ENCODE measurements at places on chromosomes 6 and 20. TPM values are rescaled to one million over a fixed set of nuclear protein-coding genes. Genes with fewer than 3 reads are reported as not detected.

DNA sequence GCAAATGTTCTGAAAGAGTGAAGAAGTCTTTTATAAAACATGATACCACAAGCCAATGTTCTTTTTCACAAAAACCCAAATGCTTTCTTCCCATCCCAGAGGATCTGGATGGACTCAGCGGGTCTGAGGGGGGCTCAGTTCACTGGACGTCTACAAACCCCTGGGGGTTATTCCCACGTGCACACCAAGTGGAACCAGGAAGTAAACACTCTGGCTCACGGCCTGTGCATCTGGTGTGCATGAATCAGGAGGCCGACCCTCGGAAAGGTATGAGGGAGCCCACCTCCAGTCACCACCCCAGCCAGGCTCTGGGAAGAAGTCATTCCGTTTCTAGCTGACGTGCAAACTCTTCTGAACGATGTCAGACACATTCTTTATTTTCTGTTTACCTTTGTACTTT, 252.2 kb downstream of the DLL1 start:
- no peaks in the 10 kb centered on the region for H3K4me1 ChIP-seq
- no peak for DNase-seq
- H3K27me3 ChIP-seq, result no peaks in the 10 kb centered on the region

Gene VPS16
- 25.1 TPM for total RNA-seq

- no peak for DNase-seq
- no peaks in the 10 kb centered on the region for H3K4me1 ChIP-seq
- H3K36me3 ChIP-seq, result no peaks in the 10 kb centered on the region
- H3K27ac ChIP-seq, result no peak overlapping the region
These were observed 373.7 kb downstream of the DOK5 start for GRCh38 chr20:54848984-54849538.

- H3K36me3 ChIP-seq, result no peaks in the 10 kb centered on the region
- H3K4me3 ChIP-seq, result no peak overlapping the region
- DNase-seq, result no peak
- no peaks in the 10 kb centered on the region for H3K27me3 ChIP-seq
These were observed 14.2 kb downstream of the CCR6 start for GRCh38 chr6:167137081-167137480.

Gene TBC1D22B
- total RNA-seq, result 10.8 TPM

GRCh38 chr20:15099130-15099529, 761.7 kb upstream of the FLRT3 start:
- no peaks in the 10 kb centered on the region for H3K36me3 ChIP-seq
- H3K27ac ChIP-seq, result no peak overlapping the region
- no peaks in the 10 kb centered on the region for H3K27me3 ChIP-seq
- no peaks in the 10 kb centered on the region for H3K4me1 ChIP-seq
- DNase-seq, result no peak

DNA sequence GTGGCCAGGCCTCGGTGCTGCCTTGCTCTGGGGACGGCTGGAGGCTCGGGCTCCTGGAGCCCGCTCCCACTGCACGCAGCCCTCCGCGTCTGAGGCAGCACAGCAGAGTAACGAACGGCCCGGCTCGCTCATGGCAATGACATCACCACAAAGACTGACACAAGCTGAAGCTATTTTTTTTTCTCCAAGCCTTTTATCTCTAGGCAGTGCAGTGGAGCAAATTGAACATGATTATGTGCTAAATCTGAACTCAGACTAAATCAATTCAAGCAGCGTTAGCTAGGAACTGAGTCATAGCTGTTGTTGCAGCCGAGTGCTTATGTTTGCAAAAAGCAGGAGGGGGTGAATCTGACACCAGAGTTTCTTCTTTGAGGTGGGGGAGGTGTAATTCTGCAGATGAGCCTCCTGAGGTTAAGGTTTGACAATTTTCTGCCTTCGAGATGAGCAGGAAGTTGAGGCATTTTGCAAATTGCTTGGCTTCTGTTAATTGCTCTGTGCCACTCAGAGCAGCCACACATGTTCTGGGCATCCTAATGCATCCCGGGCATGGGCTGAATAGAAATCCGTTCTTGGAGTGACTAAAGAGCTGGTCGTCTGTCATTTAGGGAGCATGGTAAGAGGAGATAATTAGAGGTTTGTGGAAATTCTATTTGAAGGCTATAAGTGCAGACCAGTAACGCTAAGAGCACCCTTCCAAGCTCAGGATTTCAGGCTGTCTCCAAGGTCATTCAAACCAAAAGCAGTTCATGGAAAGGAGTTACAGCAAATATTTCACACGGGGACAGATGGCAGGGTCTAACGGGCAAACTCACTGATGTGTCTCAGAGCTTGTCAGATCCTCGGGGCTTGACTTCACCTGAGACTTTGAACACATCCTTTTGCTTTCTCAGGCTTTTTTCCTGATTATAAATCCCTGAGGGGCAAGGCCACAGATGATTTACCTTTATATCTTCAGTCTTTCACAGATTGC, 155.1 kb upstream of the ENPP5 start:
- H3K4me1 ChIP-seq, result peaks cover 15% of the 10 kb centered on the region
- no peak overlapping the region for H3K4me3 ChIP-seq
- DNase-seq, result peak; percentile 88
- no peaks in the 10 kb centered on the region for H3K36me3 ChIP-seq
- no peaks in the 10 kb centered on the region for H3K27me3 ChIP-seq
- no peak overlapping the region for H3K27ac ChIP-seq

Gene TM9SF4
- 71.8 TPM for total RNA-seq

Gene OR2H1
- total RNA-seq, result not detected

Gene SALL4
- total RNA-seq, result 15.0 TPM

Gene GPX5
- total RNA-seq, result 4.3 TPM

DNA sequence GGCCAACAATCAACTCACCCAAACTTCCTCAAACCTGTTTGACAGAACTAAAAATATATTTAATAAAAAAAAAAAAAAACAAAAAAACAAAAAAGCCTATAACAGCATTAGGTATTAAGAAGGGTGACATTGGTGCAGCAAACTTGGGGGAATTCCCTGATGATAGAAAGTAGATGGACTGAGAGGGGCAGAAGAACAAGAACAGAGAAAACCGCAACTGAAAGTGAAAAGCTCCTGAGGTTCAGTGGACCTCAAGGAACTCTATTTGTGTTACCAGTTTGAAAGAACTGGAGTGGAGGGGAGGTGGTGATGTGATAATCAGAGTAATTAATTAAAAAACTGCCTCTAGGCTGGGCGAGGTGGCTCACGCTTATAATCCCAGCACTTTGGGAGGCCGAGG, 53.8 kb downstream of the MACROD2 start:
- H3K36me3 ChIP-seq, result no peaks in the 10 kb centered on the region
- DNase-seq, result no peak
- H3K4me1 ChIP-seq, result no peaks in the 10 kb centered on the region
- no peak overlapping the region for H3K27ac ChIP-seq

- no peak overlapping the region for H3K27ac ChIP-seq
- no peaks in the 10 kb centered on the region for H3K36me3 ChIP-seq
- H3K4me1 ChIP-seq, result no peaks in the 10 kb centered on the region
- no peaks in the 10 kb centered on the region for H3K27me3 ChIP-seq
These were observed 175.3 kb upstream of the RIN2 start for GRCh38 chr20:19582782-19583181.

DNA sequence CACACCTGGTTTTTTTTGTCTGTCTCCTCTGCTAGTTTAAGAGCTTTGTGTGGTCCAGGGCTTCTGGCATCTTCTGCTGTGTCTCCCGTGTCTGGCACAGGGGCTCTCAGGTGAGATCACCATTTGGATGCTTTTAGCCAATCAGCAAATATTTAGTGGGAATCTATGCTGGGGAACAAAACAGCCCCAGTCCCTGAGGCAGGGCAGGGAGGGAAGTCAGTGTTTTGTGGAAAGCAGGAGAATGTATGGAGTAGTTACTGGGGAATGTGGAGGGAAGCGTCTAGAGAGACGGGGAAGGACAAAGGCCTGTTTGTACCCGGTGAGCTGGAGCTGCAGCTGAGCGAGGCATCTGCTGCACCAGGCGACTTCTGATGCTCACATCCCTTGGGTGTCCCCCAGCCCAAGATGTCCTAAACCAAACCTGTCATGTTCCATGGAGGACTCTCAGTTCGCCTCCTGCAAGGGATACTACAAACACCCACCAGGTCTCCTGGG, 49.3 kb upstream of the NNAT start:
- no peak overlapping the region for H3K27ac ChIP-seq
- no peaks in the 10 kb centered on the region for H3K36me3 ChIP-seq
- H3K4me1 ChIP-seq, result no peaks in the 10 kb centered on the region
- peaks cover 22% of the 10 kb centered on the region for H3K27me3 ChIP-seq
- H3K4me3 ChIP-seq, result no peak overlapping the region

Gene LPA
- not detected for total RNA-seq

DNA sequence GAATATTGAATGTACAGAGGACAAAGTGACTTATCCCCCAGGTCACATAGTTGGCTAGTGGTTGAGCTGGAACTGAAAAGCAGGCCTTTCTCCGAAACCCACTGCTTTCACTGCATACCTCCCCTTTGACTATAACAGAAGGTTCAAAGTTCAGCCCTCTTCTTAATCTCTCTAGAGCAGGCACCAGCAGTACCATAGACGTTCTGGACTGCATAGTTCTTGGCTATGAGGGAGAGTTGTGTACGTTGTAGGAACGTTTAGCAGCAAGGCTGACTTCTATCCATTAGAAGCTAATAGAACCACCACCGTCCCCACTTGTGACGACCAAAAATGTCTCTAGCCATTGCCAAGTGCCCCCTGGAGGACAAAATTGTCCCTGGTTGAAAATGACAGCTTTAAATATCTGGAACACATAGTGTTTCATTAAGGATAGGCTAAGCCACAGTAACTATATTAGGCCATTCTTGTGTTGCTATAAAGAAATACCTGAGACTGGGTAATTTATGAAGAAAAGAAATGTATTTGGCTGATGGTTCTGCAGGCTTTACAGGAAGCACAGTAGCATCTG, 123.8 kb upstream of the MTHFD1L start:
- DNase-seq, result no peak
- no peaks in the 10 kb centered on the region for H3K36me3 ChIP-seq
- no peak overlapping the region for H3K27ac ChIP-seq

DNA sequence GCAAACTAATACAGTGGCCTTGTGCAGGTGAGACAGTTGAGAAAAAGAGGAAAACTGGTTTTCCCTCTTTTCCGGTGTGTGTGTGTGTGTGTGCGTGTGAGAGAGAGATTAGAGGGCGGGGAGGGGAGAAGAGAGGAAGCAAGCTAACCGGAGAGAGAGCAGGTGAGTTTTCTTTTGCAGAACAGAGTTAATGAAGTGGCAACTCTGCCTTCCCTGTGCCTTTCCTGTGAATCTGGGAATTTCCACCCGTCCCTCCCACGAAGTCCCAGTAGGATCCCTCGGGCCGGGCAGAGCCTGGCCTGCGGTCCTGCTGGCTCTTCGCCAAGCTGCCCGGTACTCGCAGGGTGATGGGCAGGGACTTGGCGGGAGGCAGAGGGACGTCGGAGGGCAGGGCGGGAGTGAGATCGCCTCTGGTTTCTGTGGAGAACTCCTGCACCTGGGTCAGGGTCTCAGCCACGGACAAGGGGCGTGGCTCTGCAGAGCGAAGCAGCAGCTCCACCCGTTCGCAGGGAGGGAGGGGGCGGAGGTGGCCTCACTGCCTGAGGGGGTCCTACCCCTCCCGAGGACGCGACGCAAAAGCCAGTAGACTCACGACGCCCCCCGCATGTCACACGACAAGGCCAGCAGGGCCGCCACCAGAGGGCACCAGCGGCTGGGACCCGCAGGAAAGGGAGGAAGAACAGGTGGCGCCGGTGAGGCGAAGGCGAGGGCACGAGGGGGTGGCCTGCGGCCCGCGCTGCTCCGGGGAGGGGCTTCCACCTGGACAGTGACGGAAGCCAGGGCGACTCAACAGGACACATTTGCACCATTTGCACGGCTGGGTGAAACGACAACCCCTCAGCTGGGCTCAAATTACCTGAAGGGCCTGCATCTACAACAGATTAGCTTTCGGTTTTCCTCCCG, 51.2 kb upstream of the RNF182 start:
- peaks cover 14% of the 10 kb centered on the region for H3K4me1 ChIP-seq
- H3K27ac ChIP-seq, result no peak overlapping the region
- no peak for DNase-seq
- peak overlapping the region; percentile 51 for H3K4me3 ChIP-seq
- H3K36me3 ChIP-seq, result no peaks in the 10 kb centered on the region

Gene IRAK1BP1
- 3.7 TPM for total RNA-seq
